ENCODE measurements at places on chromosomes 5 and 9. TPM values are rescaled to one million over a fixed set of nuclear protein-coding genes. Genes with fewer than 3 reads are reported as not detected.

The TMEFF1 gene
- total RNA-seq = 4.3 TPM

The C9orf43 gene
- total RNA-seq = 1.4 TPM

The DAB2IP gene
- 14.1 TPM for total RNA-seq

The QRFP gene
- total RNA-seq = not detected

The NTNG2 gene
- 0.37 TPM for total RNA-seq

The SLC6A7 gene
- not detected for total RNA-seq

Measured in SK-MEL-5 (cell line).